ENCODE measurements at places on chromosomes 4 and X.

DNA sequence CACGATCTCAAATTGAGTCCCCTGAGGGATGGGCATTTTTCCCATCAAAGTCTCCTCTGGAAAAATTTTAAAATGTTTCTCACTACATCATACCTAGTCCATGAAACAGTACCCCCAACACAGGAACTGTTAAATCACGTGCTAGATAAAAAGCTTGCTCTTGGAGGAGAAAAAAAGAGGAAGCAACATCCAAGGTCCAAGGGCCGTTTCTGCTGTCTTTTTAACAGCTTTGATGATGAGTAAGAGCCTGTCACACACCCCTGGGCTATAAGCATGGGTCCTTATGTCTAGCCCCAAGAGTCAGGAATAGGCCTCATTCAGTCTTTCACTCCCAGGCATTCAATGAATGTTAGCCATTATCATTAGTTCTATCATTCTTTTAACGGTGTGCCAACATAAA lies 128.9 kb downstream of the SH3KBP1 start:
- DNase-seq = no peak

- DNase-seq = no peak
Observed at GRCh38 chr4:1469043-1469442, 62.8 kb upstream of the NKX1-1 start.

DNA sequence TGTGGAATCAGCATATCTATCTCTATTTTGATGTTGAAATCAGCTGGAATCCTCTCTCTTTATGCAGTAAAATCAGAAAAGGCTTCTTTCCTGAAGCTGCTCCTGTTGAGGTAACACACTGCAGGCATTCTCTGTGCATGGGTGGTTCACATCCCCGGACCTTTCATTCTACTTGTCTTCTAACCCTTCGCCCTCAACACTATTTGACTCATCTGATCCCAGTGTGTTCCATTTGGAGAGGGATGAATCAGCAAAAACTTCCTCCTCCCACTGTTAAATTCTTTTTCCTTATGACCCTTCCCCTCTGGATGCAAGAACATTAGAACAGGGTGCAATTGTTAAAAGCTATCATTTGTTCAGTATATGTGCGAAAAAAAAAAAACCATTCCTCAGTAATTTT lies 67.4 kb downstream of the RNF150 start:
- peak; percentile 61 for DNase-seq

DNA sequence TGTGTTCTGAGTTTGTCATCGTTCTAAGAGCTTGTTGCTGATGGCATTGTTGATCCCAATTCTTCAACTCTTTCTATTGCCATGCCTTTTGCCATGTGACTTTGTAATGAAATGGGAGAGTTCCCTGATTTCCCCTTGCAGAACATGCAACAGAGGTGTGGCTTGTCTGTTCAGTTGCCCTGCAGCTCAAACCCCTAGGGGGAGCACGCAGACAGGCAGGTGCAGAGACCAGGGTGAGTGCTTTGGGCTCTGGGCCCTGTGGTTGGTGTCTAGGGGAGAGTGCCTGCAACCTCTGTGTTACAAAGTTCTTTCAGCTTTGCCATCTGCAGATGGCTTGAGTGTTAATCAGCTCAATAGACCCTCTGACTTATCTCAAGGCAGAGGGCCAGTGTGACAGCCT lies 332.7 kb downstream of the MID1IP1 start:
- no peak for DNase-seq

GRCh38 chr4:54498661-54499111 lies 159.1 kb upstream of the KIT start:
- peak; percentile 48 for DNase-seq

- DNase-seq = no peak
Observed at GRCh38 chrX:7072856-7073255, 74.7 kb upstream of the STS start.

- peak; percentile 70 for DNase-seq
Observed at GRCh38 chrX:134999469-134999868, 8.7 kb downstream of the SMIM10 start.

DNA sequence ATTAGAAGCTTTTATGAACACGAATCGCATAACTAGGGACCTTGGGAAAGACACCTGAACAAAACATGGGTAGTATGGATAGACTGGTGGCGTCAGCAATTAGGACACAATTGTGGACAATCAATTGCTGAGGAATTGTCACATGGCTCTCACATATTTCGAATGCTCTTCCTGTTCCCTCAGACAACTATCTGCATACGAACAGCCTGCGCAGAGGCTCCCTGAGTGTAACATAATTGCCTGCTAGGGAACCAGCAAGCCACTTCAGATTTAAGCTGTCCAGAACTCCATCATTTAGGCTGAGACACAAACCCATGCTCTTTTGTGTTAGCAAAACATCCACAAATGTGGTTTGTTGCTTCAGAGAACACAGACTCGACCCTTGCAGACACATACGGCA lies 160.8 kb downstream of the MGST2 start:
- DNase-seq = no peak

- DNase-seq = no peak
Observed at GRCh38 chr4:1633993-1634392, 50.1 kb downstream of the FAM53A start.

GRCh38 chrX:18441780-18442367 lies 16.5 kb downstream of the CDKL5 start:
- no peak for DNase-seq

- no peak for DNase-seq
Observed at GRCh38 chr4:130035391-130035790, 939.4 kb downstream of the C4orf33 start.

- DNase-seq = no peak
Observed at GRCh38 chr4:99712099-99712498, 54.5 kb upstream of the C4orf54 start.
